ENCODE measurements at places on chromosomes 7 and 10. TPM values are rescaled to one million over a fixed set of nuclear protein-coding genes. Genes with fewer than 3 reads are reported as not detected.

ELMO1 gene
- not detected for polyA plus RNA-seq

GRCh38 chr10:11345224-11346054, 266.0 kb downstream of the USP6NL start:
- no peak for DNase-seq

DNA sequence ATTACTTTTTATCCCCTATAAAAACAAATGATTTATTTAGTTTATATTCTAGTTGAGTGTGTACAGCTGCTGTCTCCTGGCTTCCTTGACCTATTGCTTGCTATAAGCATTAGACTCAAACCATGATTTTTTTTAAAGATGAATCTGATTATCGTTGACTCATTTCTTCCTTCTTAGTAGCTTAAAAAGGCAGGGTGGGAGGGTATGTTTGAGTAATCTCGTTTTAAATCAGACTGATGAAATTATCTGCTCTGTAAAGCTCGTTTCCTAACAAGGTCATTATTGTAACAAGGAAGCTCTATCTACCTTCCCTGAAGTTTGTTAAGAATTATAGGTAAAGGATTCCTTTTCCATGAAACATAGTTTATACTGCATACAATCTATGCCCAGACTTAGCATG, 276.3 kb upstream of the KCND2 start:
- DNase-seq, result peak; percentile 11

DNA sequence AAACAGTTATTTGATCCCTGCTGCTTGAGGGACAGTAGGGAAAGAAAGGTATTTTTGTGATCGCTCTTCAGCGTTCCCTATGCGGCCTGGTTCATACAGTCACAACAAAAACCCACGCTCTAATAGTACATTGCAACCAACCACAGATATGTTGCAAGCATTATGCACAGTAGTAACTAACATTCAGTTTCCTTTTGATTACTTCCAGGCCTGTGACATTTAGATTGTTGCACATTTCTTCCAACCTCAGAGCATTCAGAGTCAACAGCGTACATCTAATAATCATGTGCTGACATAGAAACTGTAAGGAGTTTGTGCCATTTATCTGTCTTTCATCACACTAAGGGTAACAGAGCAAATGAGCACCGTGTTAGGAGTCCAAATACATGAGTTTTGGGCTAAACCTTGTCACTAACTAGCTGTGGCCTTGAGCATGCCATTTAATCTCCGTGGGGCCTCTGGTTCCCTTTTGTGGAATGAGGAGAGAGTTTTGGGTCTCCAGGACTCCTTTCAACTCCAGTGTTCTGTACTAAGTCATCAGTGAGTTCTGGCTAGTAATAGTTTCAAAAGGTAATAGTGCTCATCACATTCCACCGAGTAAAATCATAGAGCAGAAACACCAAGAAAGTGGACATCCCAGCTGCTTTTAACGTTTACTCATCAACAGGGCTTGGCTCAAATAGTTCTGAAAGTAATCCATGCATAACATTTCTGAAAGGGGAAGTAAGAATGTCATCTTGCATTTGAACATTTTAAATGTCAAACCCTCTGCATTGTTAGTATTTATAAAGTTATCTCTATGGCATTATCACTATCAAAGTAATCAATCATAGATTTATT, 99.0 kb upstream of the FZD1 start:
- peak; percentile 55 for DNase-seq

DNA sequence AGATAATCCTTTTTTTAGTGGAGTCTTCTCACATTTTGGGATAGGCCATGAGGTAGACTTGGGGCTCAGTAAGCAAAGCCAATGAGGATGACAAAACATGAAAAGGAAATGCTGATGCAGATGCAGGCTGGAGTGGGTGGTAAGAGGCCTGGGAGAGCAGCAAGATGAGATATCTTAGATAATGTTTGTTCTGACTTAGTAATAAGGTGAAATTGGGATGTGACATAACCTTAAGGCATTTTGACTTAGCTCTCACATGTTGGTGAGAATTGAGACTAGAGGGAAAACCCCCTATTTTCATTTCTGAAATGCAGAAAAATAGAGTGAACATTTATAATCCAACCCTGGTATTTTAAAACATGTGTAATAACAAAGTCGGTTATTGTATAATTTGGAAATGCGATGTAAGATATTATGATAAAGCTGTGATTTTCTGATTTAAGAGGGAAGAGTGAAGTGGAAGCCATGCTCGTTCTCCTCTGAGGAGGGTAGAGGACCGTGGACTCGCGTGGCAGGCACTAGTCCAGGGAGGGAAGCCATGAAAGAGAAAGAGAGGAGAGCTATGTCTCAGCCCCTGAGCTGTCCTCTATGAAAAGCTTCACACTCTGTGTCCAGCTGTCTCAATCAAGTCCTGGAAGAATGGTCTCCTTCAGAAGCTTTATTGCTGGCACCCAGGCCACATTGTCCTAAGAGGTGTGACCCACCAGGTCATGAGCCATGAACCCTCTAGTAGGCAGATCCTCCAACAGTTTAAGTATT, 57.3 kb downstream of the ST7 start:
- no peak for DNase-seq

HECW1 gene
- 3.2 TPM for polyA plus RNA-seq

- no peak for DNase-seq
Observed at GRCh38 chr7:44309271-44310091, 15.9 kb downstream of the CAMK2B start.

GRCh38 chr10:102233997-102234396, 7.3 kb downstream of the PITX3 start:
- DNase-seq, result no peak

GRCh38 chr10:5774987-5775620, 38.1 kb downstream of the GDI2 start:
- no peak for DNase-seq

DNA sequence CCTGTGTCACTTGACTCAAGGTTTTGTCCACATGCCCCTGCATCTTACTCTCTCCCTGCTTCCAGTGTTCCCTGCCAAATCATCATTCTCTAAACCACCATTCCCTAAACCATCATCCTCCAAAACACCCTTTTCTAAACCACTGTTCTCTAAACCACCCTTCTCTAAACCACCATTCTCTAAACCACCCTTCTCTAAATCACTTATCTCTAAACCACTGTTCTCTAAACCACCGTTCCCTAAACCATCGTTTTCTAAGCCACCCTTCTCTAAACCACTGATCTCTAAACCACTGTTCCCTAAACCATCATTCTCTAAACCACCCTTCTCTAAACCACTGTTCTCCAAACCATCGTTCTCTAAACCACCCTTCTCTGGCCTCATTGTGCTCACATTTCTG, 142.1 kb downstream of the CXCL12 start:
- DNase-seq, result no peak

ZNF503 gene
- 3.3 TPM for polyA plus RNA-seq

DNA sequence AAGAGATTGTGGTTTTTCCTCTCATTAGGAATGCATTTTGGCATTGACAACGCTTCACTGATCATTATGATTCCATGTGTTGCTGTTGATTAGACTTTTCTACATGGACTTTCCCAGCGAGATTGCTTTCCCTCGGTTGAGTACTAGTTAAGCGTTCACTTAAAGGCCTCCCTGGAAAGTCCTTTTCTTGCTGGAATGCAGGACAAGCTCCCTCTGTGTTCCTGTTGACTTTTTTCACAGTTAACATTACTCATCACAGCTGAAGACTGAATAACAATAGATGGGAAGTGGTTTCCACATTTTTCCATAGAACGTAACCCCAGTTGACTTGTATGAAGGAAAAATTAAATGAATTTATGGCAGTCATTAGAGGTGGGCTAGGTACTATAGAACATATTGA, 2.6 kb upstream of the CAV1 start:
- DNase-seq, result no peak

SPDYE5 gene
- not detected for polyA plus RNA-seq

- no peak for DNase-seq
Observed at GRCh38 chr10:78870458-78870857, 198.3 kb upstream of the ZMIZ1 start.

MCU gene
- polyA plus RNA-seq, result 104 TPM

GRCh38 chr7:31811650-31812461, 124.8 kb downstream of the PPP1R17 start:
- DNase-seq, result no peak

- DNase-seq, result no peak
Observed at GRCh38 chr7:128933180-128933891, 4.4 kb upstream of the IRF5 start.

DNA sequence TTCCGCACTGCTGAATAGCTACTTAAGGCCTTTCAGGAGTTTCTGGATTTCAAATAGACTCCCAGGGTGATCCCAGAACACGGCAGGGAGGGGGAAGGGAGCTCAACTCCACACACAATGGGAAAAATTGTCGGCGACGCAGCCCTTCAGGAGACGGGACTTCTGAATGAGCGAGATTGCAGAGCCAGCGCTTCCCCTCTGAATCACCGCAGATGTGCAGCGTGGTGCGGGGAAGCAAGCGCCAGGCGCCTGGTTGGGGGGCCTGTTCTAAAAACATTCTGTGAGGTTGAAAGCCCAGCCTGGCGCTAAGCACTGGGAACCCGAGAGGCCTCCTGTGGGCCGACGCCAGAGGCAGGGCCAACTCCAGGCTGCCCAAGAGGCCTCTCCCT, 163.3 kb downstream of the MAD1L1 start:
- no peak for DNase-seq

PLXDC2 gene
- polyA plus RNA-seq, result 8.9 TPM

- no peak for DNase-seq
Observed at GRCh38 chr7:102883098-102883860, 29.5 kb upstream of the LRRC17 start.

TMEM196 gene
- not detected for polyA plus RNA-seq

DNA sequence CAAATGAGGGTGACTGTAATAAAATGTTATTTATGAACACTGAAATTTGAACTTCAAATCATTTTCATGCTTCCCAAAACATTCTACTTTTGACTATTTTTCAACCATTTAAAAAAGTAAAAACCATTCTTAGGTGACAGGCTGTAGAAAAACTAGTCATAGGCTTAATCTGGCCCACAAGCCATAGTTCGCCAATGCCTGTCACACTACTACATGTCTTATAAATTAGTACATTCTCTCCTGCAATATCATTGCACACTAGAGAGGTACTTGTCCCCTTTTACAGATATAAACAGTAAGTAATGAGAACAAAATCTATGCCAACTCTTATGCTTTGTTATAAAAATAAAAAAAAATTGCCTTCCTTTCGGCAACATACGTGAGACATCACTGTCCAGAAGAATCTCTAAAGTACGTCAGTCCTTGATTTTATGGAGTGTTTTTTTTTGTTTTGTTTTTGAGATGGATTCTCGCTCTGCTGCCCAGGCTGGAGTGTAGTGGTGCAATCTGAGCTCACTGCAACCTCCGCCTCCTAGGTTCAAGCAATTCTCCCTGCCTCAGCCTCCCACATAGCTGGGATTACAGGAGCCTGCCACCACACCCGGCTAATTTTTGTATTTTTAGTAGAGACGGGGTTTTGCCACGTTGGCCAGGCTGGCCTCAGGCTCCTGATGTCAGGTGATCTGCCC, 23.2 kb downstream of the UPF2 start:
- no peak for DNase-seq
